ENCODE measurements at places on chromosomes 1 and 21.

DNA sequence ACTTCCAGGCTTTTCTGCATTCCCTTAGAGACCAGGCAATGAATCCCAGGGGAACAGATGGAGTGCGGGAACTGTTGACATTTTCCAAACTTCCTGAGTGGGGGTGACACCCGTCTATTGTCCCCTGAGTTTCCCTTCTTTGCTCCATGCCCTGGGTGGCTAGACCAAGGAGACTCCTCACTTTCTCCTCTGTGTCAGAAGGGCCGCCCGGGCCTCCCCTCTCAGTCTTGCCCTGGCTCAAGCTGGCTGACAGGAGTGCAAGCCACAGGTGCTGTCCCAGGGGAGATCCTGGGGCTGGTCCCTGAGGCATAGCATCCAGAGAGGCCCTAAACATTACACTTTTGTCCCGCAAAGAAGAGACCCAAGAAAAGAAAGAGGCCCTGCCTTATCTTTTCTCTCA lies 62.8 kb downstream of the DDX20 start:
- DNase-seq = no peak

GRCh38 chr1:66380452-66381212 lies 153.3 kb upstream of the SGIP1 start:
- DNase-seq = peak; percentile 38

- DNase-seq = no peak
Observed at GRCh38 chr1:67336783-67337182, 29.1 kb downstream of the IL12RB2 start.

DNA sequence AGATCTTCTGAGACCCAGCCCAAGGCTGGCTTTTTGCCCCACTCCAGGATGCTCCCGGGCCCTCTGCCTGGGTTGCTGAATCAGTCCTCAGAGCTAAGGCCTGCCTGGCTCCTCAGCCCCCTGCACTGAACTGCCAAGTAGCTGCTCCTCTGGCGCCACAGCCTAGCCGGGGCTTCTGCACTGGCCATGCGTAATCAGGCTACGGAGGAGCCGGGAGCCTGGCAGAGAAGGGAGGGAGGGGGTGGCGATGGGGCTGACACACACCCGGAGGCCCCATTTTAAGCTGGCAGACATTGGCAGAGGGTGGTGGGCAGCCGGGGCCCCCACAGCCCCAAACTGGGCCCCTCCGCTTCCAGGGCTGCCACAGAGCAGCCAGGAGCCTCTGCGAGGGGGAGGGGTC lies 38.7 kb downstream of the ALPL start:
- DNase-seq = no peak

DNA sequence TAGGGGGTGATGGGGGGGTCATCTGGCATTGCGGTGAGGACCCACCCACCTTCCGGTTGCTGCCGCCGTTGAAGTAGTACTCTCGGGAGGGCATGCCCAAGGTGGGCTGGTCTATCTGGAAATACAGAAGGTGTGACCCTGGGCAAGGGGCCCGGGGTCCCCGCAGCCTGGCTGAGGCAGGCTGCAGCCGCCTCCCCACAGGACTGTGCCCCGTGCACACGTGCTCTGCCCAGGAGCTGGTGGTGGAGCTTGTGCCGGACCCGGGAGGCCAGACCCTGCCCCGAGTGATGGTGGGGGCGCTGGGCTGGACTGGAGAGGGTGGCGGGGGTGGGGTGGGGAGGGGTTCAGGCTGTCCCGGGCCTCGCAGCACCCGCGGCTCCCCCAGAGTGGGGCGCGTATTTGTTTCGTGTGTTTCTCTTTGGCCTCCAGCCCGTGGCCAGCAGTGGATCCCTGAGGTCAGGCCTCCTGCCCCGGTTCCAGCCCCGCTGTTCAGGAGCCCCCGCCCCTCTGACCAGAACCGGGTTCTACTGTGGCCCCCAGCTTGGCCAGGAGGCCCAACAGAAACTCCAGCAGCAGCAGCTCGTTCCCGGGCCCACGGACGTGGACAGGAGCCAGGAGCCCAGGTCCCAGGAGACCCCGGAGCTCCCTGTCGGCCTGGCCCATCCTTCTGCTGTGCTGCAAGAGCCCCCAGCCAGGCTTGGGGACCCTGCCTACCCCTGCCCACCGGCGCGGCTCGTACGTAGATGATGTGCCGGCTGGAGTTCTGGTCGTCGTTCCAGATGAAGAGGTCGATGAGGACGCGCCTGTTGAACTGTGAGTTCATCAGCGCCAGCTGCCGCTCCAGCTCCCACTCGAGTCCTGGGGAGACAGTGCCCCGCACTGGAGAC lies 19.2 kb downstream of the PRXL2B start:
- no peak for DNase-seq

DNA sequence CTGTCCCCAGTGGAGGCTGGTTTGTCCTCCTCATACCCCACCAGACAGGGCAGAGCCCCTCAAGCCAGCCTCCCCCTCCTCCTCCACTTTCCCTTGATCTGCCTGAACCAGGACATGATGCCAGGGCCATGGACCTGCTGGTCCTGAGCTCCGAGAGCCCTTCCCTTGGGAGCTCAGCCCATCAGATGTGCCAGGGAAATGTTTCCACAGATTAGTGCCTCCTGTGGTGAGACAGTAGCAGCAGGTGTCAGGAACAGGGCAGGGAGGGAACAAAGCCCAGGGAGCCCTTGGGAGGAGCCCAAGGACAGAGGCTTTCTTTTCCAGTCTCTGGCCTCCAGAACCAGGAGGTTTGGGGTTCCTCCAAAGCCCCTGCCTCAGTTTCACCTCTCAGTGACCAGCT lies 14.6 kb upstream of the SLC41A1 start:
- DNase-seq = no peak

Data from stimulated activated naive CD8-positive, alpha-beta T cell treated with anti-CD3 and anti-CD28 coated beads, Interleukin-15, amount 100 ng/mL, for 72 hours (primary cell).